Stimulated activated CD4-positive, alpha-beta T cell treated with anti-CD3 and anti-CD28 coated beads, Interleukin-1b, Interleukin-23, amount 100 ng/mL, for 4 hours (primary cell): ENCODE measurements at places on chromosomes 4 and X.

DNA sequence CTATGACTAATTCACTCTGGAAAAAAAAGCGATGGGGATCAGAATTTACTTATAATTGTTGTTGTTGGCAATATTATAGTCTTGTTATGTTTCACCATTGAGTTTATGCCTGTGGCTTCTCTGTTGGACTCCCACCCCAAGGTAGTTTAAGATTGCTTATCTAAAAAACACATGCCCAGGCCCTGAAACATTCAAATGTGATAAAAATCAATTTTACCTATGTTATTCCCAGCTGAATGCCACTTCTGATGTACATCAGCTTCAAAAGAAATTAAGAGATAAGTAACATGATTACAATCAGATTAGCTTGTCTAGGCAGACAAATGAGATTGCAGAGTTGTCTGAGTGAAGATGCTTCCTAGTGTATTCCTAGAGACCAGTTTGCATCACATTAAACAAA, 484.7 kb downstream of the PCDH7 start:
- DNase-seq = no peak

GRCh38 chr4:182537031-182537795, 294.0 kb downstream of the TENM3 start:
- no peak for DNase-seq

GRCh38 chrX:30659421-30659820, 6.2 kb downstream of the GK start:
- no peak for DNase-seq

- no peak for DNase-seq
These were observed 2412.8 kb downstream of the ARAP2 start for GRCh38 chr4:33831442-33832066.

- no peak for DNase-seq
These were observed 433.1 kb downstream of the ZIC3 start for GRCh38 chrX:137999071-137999470.

- no peak for DNase-seq
These were observed 64.8 kb downstream of the QDPR start for GRCh38 chr4:17447056-17447455.

- DNase-seq = no peak
These were observed 201.3 kb upstream of the GNPDA2 start for GRCh38 chr4:44927399-44928380.

- DNase-seq = no peak
These were observed 151.3 kb upstream of the TTC29 start for GRCh38 chr4:147096667-147097604.
